ENCODE measurements at places on chromosomes 12 and 14. TPM values are rescaled to one million over a fixed set of nuclear protein-coding genes. Genes with fewer than 3 reads are reported as not detected.

Gene CLEC6A
- not detected for total RNA-seq

Gene KSR2
- 0.63 TPM for total RNA-seq

Gene PYGL
- 150 TPM for total RNA-seq

Gene GPD1
- 0.07 TPM for total RNA-seq

Gene CHST11
- 23.6 TPM for total RNA-seq

Gene RERGL
- total RNA-seq = not detected

Gene TAS2R20
- total RNA-seq = 0.30 TPM

Gene ULK1
- 35.4 TPM for total RNA-seq

Gene NTF3
- total RNA-seq = not detected

Gene PZP
- total RNA-seq = not detected

Gene TMEM179
- total RNA-seq = 0.54 TPM

Gene KRR1
- 108 TPM for total RNA-seq

Gene SLCO1B1
- total RNA-seq = 0.26 TPM

Gene WIF1
- total RNA-seq = not detected

Gene SIX4
- total RNA-seq = 3.8 TPM

Gene PROX2
- not detected for total RNA-seq

Gene INHBC
- not detected for total RNA-seq

Gene HSPB8
- 13.5 TPM for total RNA-seq

Gene PTGER2
- total RNA-seq = 1.9 TPM

Gene LRRC43
- total RNA-seq = not detected

Gene C12orf50
- not detected for total RNA-seq

Gene CEBPE
- total RNA-seq = not detected

Gene RFLNA
- not detected for total RNA-seq

Gene TMEM106C
- total RNA-seq = 150 TPM

Gene USP5
- 76.4 TPM for total RNA-seq

Gene NOS1
- total RNA-seq = 0.40 TPM

Gene TTC9
- 3.0 TPM for total RNA-seq

Gene MYO1A
- 0.55 TPM for total RNA-seq

Gene ADGRD1
- 0.50 TPM for total RNA-seq

Gene RAB15
- 21.6 TPM for total RNA-seq

Gene TSPAN19
- total RNA-seq = not detected

Gene ARHGEF40
- total RNA-seq = 13.7 TPM

Gene HNF1A
- total RNA-seq = 2.8 TPM

Gene SERPINA10
- not detected for total RNA-seq

Gene RGS6
- total RNA-seq = not detected

Gene WNT1
- total RNA-seq = not detected

Gene CGRRF1
- 16.5 TPM for total RNA-seq

Gene NKX2-8
- 4.1 TPM for total RNA-seq

Gene CCDC177
- not detected for total RNA-seq

Gene PDE3A
- total RNA-seq = 3.5 TPM

Gene DPY19L2
- total RNA-seq = 1.3 TPM

Gene ITGB7
- 0.35 TPM for total RNA-seq

Gene FAM181A
- total RNA-seq = not detected

Gene APOLD1
- 0.16 TPM for total RNA-seq

Gene SDSL
- total RNA-seq = 22.3 TPM

Gene RPS6KL1
- total RNA-seq = 0.55 TPM

Gene PRIMA1
- total RNA-seq = 0.43 TPM

Measured in A549 treated with ZK216348 at 1 μM for 4 hours (cell line).